Stimulated activated CD4-positive, alpha-beta T cell treated with anti-CD3 and anti-CD28 coated beads, Interleukin-2, amount 100 ng/mL, for 48 hours (primary cell): ENCODE measurements at places on chromosomes 4 and X.

DNA sequence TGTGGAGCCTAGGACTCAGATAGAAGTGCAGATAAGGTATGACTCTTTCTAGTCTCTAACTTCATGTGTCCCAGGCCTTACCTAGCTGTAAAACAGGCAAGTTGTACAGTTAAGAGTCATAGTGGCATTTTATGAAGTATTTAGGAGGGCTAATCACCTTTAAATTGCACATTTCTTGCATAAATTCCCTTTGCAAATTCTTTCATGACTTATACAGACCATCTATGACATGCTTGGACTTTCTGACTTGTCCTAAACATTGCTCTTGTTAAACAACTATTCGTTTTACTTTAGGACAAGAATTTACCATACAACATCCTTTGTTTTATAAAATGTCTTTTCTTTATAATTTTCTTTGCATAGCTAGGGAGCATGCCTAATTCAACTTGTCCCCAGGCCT is 7.8 kb upstream of the RRAGB start:
- no peak for DNase-seq

- DNase-seq = no peak
Measured at GRCh38 chr4:155578219-155578618, 88.4 kb upstream of the GUCY1A1 start.

DNA sequence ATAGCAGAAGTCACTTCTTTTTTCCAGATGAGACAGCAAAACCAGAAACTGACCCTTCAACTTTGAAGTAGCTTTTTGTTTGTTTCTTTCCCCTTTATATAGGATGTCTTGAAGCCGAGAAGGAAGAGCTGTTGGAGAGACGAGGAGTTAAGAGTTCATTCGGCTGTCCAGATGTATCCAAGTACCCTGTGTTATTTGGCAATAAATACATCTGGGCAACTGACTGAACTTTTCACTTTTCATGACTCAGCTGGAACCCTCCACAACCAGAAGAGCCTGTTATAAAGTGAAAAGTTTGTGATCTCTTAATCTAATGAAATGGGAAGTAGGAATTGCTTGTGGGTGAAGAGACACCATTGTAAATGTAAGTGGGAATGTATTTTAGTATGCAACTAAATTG is 131.2 kb downstream of the HTR2C start:
- no peak for DNase-seq

GRCh38 chrX:37802028-37802427 is 22.2 kb downstream of the CYBB start:
- no peak for DNase-seq

GRCh38 chrX:37613933-37614332 is 42.5 kb downstream of the LANCL3 start:
- no peak for DNase-seq

GRCh38 chr4:127997534-127998388 is 32.6 kb downstream of the ABHD18 start:
- DNase-seq = peak; percentile 7

GRCh38 chrX:136336623-136337022 is 35.9 kb downstream of the ADGRG4 start:
- DNase-seq = no peak

- DNase-seq = no peak
Measured at GRCh38 chr4:122119739-122120138, 32.4 kb upstream of the BLTP1 start.

GRCh38 chr4:130266814-130267213 is 1170.9 kb downstream of the C4orf33 start:
- no peak for DNase-seq

- no peak for DNase-seq
Measured at GRCh38 chrX:56920338-56920997, 74.9 kb downstream of the SPIN3 start.

GRCh38 chrX:122135070-122135469 is 1049.0 kb upstream of the GRIA3 start:
- DNase-seq = no peak

- DNase-seq = no peak
Measured at GRCh38 chr4:7687796-7688195, 251.9 kb downstream of the AFAP1 start.

- DNase-seq = peak; percentile 32
Measured at GRCh38 chr4:88158489-88159228, at the start of gene ABCG2. ABCG2 (minus strand) TSS chr4:88158639; CDS start chr4:88139995, 18,644 bp downstream.

GRCh38 chr4:23368081-23368697 is 521.7 kb downstream of the PPARGC1A start:
- DNase-seq = no peak

GRCh38 chr4:128564081-128564630 is 245.3 kb upstream of the JADE1 start:
- DNase-seq = no peak

GRCh38 chr4:125390126-125390525 is 75.4 kb downstream of the FAT4 start:
- DNase-seq = no peak

- no peak for DNase-seq
Measured at GRCh38 chr4:89492581-89493071, 185.0 kb upstream of the GPRIN3 start.

GRCh38 chr4:87881115-87881514 is 48.3 kb downstream of the MEPE start:
- no peak for DNase-seq
